CD8-positive, alpha-beta T cell (primary cell): ENCODE measurements at places on chromosomes 2 and 18.

GRCh38 chr18:63784787-63785452, 9.7 kb downstream of the SERPINB7 start:
- DNase-seq: no peak

DNA sequence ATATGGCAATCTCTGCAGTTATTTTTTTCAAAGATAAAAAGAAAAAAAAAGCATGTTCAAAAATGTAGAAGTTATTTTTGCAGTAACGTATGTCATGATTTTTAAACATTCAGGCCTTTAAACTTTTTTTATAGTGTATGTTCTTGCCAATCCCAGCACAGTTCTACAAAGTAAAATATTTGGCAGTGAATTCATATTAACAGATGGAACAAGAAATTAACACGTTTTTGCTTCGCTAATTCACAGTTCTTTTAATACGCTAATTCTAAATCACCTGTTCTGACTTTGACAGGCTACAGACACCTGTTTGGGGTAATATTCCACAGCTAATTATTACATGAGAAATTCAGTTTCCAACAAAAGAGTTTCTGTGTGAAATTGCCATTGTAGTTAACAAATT, 183.2 kb downstream of the ARHGAP15 start:
- no peak for DNase-seq

DNA sequence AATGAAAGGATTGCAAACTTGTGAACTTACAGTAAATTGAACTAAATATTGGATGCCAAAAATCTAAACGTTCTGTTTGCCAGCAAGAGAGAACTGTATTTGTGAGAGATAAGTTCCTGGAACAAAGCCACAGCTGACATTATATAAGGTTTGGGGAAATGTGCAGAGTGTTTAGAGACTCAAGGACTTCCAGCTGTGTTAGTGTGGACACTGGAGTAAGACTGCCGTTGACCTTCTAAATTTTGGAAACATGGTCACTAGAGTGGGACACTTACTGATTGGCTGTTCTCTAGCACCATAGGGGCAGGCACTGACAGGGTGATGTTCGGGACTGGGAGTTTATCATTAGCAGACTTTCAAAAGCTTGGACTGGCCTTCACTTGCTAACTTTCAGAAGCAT, 40.5 kb downstream of the SCN9A start:
- no peak for DNase-seq

GRCh38 chr2:26581991-26582842, 58.9 kb downstream of the CIB4 start:
- no peak for DNase-seq

GRCh38 chr18:3631887-3632286, 181.9 kb downstream of the TGIF1 start:
- no peak for DNase-seq

DNA sequence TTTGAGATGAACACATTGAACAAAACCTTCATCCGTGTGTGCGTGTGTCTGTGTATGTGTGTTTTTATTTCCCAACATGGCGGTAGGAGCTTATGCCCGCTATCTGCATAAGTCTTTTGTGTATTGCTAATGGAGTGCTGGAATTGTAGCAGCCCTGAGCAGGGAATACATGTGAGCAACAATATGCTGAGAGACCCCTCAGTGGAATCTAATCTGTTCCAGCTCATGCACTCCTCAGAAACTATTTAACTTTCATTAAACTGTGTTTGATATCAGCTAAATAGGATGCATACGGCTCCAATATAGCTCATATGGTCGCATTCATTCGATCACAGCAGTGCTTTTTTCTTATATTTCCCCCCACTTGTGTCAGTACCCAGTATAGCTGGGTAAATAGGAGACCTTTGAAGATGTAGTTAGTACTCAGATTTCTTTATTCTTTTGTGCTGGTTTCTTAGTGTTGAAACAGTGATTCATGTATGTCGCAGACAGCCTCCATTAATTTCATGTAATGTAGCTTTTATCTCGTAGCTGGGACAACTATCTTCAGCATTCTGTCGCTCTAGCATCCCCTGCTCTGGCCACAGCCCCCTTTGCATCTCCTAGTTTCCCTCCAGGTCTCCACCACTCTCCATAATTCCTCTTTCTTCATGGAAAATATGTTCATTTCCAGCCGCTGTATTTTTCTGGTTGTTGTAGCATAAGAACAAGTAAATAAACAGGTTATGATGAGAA, 891.2 kb downstream of the BCL11A start:
- DNase-seq: no peak

DNA sequence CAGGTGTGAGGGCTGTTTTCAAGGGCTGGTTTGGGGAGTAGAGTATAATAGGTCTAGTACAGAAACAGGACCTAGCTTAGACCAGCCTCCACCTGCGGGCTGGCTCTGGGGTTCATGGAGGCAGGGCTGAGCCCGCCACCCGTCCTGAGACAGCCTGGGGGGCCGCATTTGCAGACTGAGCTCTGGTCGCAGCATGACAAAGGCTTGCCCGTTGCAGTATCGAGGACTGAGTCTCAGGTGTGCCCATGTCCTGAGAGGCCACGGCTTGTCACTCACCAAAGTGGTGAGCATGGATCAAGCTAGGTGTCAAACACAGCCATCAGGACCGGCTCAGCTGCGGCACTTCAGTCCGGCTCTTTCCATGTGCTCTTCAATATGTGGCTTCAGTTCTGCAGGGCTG, 144.7 kb downstream of the KLHL29 start:
- DNase-seq: no peak

DNA sequence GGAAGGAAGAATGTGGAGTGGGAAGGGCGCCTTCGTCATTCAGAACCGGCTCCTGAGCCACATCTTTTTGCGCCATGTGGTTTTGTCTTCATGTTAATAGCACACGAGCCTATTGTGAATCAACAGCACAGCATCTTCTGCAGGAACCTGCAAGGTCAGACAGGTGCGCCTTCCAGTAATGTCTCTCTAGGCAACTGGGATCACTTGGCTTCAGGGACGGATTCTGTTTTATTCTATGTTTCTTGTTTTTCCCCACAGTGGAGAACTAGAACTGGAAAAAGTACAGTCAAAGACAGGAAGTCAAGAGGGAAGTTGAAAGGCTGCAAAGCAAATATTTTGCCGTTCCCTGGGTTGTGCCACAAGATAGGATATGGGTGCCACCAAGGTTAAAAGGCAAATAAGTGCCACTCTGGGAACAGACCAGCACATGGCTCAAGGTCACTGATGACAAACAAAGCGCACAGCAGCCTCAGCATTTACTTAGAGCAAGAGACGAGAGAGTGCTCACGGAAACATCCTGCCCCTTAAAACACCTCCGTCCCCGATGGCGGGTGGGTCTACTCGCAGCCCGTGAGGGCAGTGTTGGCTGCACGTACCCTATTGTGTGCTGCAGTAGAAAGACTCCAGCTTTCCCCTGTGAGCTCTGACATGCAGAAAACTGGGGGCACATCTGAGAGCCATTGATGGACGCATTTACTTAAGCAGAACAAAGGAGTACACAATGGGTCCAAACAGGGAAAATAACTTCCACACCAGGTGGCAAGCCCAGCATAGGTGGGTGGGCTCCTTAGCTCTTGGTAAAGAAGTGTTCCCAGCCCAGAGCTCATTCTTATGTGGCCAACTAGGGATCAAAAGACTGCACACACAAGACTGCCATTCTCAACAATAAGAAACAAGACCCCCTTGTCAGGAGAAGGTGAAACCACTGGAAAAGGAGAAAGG, 107.2 kb upstream of the PARD3B start:
- no peak for DNase-seq

GRCh38 chr2:2567776-2568175, 236.7 kb upstream of the MYT1L start:
- DNase-seq: no peak

GRCh38 chr2:102438578-102438977, 15.6 kb downstream of the IL18RAP start:
- DNase-seq: no peak

- no peak for DNase-seq
Measured at GRCh38 chr2:68548396-68548795, 81.0 kb downstream of the APLF start.

GRCh38 chr2:38245114-38245641, 131.9 kb downstream of the ATL2 start:
- no peak for DNase-seq

- DNase-seq: no peak
Measured at GRCh38 chr2:206921529-206921928, 17.8 kb upstream of the CPO start.

- no peak for DNase-seq
Measured at GRCh38 chr18:35775887-35776286, 194.3 kb downstream of the GALNT1 start.

DNA sequence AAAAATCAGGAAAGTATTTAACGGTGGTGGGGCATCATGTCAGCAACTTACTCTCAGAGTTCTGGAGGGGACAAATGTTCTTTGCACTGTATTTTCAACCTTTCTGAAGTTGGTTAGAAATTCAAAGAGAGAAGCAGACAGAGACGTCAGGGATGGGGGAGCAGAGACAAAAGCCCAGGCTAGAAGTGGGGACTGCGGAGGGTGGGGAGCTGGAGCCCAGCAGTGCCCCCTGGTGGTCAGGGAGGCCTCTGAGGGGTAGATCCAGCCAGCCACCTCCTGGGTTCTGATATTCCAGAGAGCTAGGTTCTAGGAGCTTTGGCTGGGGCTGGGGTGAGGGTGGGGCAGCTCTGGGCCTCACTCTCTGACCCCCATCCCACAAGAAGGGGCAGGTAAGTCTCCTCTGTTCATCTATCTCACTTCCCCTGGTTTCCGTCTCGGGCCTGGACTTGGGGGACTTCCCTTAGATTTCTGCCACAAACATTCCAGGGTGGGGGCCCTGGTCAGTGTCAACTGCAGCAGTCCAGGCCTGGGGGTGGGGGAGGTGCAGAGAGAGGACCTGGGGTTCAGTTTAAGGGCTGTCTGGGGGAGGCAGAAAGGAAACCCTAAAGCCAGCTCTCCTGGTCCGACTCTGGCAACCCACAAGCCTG, 8.9 kb downstream of the TNS1 start:
- DNase-seq: peak; percentile 33

DNA sequence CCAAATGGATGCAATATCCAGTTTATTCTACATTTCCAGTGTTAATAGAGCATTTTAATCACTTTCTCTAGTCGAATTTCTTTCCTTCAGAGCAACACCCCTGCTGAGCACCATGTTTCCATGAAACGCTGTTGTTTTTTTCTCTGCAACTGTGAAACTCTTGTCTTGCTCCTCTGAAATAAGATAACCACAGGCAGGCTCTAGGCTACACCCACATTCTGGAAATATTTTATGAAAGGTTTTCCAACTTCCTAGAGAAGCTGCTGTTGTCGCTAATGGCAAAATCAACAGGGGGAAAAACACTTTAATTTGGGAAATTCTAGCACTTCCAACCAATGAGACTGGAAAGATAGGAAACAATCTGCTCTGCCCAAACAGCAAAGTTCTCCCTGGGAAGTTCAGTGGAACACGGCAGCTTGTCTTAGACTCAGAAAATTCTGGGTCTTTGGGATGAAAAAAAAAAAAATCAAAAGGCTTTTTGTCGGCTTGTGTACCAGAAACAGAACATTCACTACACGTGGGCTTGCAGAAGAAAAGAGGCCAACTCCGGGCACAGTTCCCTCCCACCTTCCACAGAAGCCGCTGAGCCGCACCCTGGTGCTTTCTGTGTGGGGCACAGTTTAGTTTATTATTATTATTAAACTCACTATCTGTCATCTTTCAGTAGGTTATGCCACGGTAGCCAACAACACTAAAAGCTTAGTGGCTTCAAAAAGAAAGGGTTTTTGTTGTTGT, 98.7 kb downstream of the MMADHC start:
- DNase-seq: no peak

- no peak for DNase-seq
Measured at GRCh38 chr2:187875261-187876141, 321.3 kb upstream of the TFPI start.

GRCh38 chr2:190344276-190344827, 963 bp downstream of the INPP1 start:
- no peak for DNase-seq

- DNase-seq: peak; percentile 16
Measured at GRCh38 chr2:219448776-219449341, 14.2 kb downstream of the SPEG start.

GRCh38 chr18:3830604-3831003, 380.6 kb downstream of the TGIF1 start:
- no peak for DNase-seq

- DNase-seq: no peak
Measured at GRCh38 chr2:39156107-39156506, 35.3 kb upstream of the SOS1 start.

- peak; percentile 61 for DNase-seq
Measured at GRCh38 chr2:60735496-60736250, 20.4 kb upstream of the PAPOLG start.

- peak; percentile 12 for DNase-seq
Measured at GRCh38 chr2:54763636-54764291, 40.3 kb downstream of the EML6 start.

GRCh38 chr2:132671151-132671835, 1.3 kb upstream of the LYPD1 start:
- no peak for DNase-seq

- no peak for DNase-seq
Measured at GRCh38 chr2:48589170-48589767, 28.4 kb upstream of the GTF2A1L start.

GRCh38 chr2:141513853-141514252, 617.0 kb downstream of the LRP1B start:
- DNase-seq: no peak

- DNase-seq: no peak
Measured at GRCh38 chr18:72700961-72701710, 157.0 kb upstream of the CBLN2 start.

GRCh38 chr2:714005-714741, 37.0 kb upstream of the TMEM18 start:
- DNase-seq: no peak

GRCh38 chr2:101745711-101746694, 48.5 kb downstream of the MAP4K4 start:
- DNase-seq: no peak

- peak; percentile 34 for DNase-seq
Measured at GRCh38 chr18:22332590-22332989, 85.1 kb downstream of the CTAGE1 start.

- no peak for DNase-seq
Measured at GRCh38 chr2:219210196-219210885, 3.8 kb downstream of the ZFAND2B start.

DNA sequence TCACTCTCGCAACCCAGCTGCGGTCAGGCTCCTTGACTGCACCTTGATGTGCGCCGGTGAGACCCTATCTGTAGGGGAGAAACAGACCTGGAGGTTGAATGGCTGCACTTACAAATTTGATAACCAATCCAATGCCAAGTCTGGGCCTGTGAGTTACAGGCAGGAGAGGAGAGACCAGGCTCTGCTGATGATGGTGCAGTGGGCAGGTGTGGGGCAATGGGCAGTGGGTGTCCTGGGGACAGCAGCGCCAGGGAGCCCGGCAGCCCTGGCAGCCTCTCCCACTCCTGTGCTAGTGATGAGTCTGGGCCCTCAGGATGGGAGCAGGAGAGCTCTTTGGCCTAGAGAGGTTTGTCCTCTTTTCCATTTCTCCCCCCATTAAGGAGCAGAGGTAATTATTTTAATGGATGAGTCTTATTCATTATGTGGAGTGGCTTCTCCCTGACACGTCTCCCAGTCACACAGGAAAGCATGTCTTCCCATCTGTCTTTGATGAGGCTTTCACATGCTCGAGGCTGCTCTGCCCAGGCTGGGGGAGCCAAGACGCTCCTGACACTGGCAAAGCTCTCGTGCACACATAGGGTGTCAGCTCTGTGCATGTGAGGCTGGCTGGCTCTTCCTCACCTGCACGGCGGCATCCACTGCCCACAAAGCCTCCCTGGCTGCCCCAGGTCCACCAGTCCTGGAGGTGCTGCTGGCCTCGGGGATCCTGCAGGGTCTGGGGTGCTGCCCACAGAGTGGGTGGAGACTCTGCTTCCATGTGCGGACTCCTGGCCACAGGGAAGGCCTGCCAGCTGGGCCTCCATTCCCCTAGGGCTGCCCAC, 10.0 kb upstream of the ALLC start:
- DNase-seq: no peak
